ENCODE measurements at places on chromosomes 6 and 20.

GRCh38 chr6:151128763-151129370 lies 110.9 kb upstream of the AKAP12 start:
- no peak for DNase-seq

- DNase-seq: no peak
Observed at GRCh38 chr20:57922706-57923105, 212.9 kb upstream of the PMEPA1 start.

DNA sequence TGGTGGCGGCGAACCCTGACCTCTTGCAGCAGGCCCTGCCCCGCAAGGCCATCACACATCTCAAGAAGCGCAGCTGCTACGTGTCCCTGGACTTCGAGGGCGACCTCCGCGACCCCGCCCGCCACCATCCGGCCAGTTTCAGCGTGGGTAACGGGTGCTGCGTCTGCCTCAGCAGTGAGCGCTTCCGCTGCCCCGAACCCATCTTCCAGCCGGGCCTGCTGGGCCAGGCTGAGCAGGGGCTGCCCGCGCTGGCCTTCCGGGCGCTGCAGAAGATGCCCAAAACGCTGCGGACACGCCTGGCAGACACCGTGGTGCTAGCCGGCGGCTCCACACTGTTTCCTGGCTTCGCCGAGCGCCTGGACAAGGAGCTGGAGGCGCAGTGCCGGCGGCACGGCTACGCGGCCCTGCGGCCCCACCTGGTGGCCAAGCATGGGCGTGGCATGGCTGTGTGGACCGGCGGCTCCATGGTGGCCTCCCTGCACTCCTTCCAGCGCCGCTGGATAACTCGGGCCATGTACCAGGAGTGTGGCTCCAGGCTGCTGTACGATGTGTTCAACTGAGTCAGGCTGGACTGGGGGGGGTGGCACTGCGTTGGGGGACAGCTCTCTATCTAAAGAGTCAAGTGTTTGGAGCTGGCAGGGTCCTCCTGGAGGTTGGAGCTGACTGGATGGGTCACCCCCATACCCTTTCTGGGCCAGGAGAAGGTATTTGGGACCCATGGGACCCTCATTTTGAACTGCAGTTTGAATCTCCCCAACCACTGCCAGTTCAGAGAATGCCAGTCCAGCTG lies 1.1 kb downstream of the ACTL10 start:
- peak; percentile 87 for DNase-seq

- DNase-seq: no peak
Observed at GRCh38 chr6:133863228-133863627, 25.7 kb upstream of the TCF21 start.

DNA sequence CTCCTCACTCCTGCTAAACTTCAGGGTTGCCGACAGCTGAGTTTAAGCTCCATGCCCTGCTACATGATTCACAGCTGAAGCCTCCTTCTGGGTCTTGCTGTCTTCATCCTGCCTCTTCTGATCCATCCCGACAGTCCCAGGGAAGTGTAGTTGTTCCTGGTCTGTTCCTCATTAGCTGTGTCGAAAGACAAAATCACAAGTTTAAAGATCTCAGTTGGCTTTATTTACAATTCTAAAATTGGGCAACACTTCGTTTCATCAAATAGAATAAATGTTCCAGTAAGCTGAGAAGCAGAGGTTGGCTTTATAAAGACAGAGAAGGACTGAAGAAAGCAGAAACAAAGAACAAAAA lies 4.1 kb upstream of the SLC2A10 start:
- DNase-seq: no peak

GRCh38 chr20:51469578-51470498 lies 72.7 kb downstream of the NFATC2 start:
- no peak for DNase-seq

DNA sequence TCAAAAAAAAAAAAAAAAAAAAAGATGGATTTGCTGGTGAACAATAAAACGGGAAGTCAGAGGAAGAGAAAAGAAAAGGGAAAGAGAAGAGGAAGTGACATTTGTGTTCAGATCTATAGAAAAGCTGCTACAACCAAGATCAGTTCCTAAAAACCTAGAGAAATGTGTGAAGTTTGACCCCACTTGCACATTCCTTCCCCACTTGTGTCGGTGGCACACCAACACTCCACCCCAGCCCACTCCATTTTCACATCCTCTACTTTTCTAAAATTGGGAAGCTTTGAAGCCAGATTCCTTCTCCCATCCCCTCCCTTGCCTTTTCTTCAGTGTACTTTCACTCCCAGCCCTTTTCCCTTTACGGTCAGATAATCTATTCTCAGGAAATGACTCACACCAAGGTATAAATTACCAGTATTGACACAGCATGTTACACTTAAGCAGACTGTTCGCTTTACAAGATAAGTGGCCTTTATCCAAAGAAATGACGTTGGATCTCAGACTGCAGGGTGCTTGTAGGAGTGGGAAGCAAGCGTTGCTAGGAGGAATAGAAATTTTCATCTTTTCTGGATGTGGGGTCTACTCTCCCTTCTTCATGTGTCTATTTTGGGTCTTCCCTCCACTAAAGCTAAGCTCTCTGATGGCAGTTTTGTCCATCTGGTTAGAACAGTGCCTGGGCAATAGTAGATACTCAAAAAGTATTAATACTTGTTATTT lies 92.5 kb upstream of the ADGRF1 start:
- peak; percentile 58 for DNase-seq

All from NB4 (cell line).